ENCODE measurements at places on chromosomes 1 and 21.

- DNase-seq: peak; percentile 14
Measured at GRCh38 chr1:1565340-1565739, 9.3 kb downstream of the SSU72 start.

DNA sequence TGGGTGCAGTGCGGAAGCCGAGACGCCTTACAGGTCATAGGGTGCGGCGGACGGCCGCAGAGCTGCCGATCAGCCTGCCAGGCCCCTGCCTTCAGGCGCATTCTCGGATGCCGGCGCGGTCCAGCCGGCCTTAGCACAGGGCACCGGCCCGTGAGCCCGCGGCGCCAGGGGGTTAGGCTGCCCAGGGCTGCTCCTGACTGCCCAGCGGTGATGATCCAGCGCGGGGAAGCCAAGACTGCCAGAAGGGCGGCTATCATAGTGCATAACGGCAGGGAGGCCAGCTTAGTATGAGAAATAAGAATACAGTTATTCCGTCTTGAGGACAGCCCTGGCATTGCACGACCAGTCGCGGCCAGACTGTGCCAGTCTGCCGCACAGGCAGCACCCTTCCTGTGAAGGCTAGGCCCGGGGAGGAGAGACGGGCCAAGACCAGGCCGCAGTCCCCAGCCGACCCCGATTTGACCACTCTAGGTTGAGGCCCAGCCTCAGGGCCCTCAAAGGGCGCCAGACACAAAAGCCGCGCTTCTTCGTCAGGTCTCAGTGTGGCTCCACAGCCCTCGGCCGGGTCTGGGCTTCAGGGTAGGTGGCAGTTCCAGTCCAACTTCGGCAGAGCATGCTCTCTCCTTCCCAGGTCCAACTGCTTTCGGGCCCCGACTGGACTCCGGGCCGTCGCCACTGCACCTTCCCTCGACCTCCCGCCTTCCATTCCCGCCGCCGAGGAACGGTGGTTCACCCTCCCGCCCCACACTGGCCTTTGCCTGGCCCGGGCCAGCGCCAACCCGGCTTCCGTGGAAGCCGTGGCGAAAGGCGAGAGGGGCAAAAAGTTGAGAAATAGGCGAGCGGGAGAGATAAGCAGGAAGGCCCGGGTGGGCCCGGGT lies 829 bp downstream of the ALX3 start:
- no peak for DNase-seq

DNA sequence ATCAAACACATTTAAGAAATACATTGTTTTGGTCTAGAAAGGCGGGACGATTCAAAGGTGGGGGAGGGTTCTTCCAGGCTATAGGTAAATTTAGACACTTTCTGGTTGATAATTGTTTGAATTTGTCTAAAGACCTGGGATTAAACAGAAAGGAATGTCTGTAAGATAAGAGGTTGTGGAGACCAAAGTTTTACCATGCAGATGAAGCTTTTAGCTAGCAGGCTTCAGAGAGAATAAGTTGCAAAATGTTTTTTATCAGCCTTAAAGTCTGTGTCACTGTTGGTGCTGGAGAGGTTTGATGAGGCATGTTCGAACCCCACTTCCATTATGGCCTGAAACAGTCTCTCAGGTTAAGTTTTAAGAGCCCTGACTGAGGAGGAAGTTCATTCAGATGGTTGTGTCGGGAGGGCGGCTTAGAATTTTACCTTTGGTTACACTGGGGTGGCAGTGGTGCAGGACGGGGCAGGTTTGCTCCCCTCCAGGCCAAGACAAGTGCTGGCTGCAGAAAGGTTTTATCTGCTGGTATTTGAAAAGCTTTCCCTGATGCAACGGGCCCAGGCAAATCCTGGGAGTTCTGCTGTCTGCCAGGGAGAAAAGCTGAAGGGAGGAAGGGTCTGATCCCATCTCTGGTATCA lies 16.0 kb upstream of the SLC2A5 start:
- no peak for DNase-seq

GRCh38 chr21:39037807-39038405 lies 145.3 kb downstream of the PSMG1 start:
- peak; percentile 36 for DNase-seq

DNA sequence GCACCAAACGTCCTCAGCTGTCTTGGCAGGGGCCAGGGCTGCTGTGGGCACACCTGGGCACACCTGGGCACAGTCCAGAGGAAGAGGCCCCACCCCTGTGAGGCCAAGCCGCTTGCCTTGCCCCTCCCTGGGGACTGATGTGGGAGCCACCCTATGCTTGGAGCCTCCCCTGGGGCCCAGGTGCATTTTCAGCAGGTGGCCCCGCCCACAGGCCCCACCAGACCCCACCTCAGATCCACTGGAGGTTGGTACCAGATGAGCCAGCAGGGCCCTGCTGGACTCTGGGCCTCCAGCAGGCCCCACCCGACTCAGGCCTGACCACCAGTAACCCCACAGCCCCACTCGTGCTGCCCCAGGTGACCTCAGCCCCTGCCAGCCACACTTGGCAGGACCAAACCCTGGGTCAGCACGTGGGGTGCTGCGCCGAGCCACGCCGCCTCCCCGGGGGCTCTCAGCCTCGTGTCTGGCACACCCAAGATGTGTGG lies 8.8 kb downstream of the SLC19A1 start:
- no peak for DNase-seq

GRCh38 chr1:118258975-118259374 lies 73.9 kb upstream of the SPAG17 start:
- DNase-seq: no peak

DNA sequence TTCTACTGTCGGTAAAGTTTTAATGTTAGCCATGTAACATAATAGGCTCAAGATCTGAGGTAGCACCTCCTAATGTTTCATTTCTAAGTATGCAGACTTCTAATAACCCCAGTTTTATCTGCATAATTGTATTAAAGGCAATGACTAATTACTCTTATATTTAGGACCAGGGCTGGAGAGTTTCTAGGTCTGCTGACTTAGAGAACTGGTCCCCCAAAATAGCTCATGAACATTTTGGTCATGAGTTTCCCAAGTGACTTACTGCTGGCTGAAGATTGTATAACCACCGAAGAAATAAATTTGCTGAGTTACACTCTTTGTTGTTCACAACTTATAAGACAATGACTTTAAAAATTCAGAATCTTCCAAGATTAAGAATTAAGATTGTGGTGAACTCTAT lies 197.8 kb upstream of the TNR start:
- DNase-seq: no peak

DNA sequence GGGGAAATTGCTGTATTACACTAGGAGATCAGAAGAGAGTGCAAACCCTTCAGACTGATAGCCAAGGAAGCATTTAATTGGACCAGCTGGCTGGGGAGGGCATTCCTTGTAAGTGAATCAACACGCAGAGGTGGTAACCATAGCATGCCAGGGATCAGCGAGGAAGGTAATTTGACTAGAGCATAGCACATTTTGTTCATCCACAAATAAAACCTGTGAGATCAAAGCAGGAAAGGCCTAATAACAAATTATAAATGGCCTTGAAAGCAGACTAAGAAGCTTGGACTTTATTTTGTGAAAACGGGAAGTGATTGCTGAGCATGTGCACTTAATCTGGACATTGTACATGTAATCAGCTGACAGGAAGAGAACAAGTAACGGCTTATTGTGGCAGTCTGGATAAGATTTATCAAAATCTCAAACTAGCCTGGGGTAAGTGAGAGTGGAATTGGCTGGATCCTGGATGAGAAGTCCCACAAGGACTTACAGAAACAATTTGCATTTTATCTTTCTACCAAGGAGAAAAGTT lies 11.7 kb upstream of the CD55 start:
- DNase-seq: peak; percentile 93

GRCh38 chr1:157960773-157961172 lies 32.7 kb upstream of the KIRREL1 start:
- no peak for DNase-seq

DNA sequence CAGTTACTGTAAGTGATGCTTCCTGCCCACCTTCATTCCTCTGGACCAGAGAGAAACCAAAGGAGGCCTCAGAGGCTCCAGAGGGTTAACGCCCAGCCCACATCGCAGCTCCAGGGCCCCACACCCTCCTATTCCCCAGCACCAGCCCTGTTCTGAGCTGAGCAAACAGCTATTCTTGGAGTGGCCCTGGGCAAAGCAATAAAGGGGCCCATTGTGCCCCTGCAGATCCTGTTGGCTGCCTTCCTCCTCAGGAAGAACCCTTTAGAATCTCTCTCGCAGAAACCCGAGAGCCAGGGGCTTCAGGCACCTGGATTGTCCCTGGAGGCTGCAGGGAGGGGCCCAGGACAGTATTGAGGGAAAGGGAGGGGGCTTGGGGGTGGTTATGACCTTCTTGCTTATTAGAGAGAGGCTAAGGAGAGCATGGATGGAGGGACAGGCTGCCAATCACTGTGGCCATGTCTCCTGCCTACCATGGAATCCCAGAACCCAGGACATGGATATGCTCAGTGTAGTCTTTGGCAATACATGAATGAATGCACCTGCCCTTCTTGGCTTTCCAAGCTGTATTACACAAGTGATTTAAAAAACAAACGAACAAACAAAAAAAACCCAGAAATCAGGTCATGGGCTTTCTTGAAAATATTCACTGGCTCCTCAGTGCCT lies 9.2 kb downstream of the PADI2 start:
- no peak for DNase-seq

GRCh38 chr1:231919239-231919885 lies 292.8 kb downstream of the DISC1 start:
- DNase-seq: no peak

- DNase-seq: no peak
Measured at GRCh38 chr21:38498057-38498833, at the start of gene ERG. Gene ERG (minus strand): TSS chr21:38498477. CDS start chr21:38498380, 97 bp downstream.

GRCh38 chr1:28815533-28816185 lies 3.7 kb downstream of the OPRD1 start:
- DNase-seq: no peak

DNA sequence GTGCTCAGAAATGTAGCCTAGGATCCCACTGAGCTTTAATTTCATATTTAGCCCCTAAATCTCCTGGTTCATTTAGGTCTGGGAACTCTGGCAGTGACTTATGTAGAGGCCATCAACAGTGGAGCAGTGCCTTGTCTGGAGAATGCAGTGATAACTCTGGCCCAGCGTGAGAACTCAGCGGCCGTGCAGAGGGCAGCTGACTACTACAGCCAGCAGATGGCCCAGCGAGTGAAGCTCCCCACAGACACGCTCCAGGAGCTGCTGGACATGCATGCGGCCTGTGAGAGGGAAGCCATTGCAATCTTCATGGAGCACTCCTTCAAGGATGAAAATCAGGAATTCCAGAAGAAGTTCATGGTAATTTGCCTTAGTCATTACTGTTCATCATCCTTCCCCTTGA lies 17.8 kb downstream of the GBP6 start:
- DNase-seq: no peak

GRCh38 chr1:7232441-7233236 lies 447.4 kb downstream of the CAMTA1 start:
- no peak for DNase-seq

GRCh38 chr1:60245324-60245723 lies 171.8 kb upstream of the C1orf87 start:
- no peak for DNase-seq

DNA sequence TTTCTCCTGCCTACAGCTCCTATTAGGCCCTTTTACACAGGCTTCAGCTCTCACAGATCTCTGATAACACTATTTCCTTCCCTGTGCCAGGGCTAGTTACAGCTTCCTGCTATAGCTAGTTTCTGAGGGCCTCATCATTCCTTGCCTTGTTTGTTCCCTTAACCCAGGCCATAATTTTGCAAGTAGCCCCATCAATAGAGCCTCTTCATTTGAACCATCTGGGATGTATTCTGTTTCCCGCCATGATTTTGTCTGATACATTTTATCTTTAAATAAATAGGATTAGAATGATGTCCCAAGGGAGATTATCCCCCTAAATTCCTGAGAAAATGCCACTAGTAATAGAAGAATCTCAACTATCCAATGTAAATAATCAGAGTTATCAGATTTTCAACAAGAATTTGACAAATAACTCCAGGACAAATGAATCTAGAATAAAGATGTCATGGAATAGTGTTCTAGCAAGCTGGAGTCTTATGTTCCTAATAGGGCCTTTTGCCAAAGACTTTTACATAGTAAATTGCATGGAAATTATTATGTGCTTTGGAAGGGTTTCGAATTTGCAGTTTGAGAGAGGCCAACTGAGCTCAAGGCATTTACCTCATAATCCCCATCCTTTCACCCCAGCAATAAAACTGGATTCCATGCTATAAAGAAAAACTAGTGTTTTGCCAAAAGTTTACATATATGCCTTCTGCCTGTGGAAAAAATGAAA lies 16.1 kb downstream of the IFT25 start:
- no peak for DNase-seq

DNA sequence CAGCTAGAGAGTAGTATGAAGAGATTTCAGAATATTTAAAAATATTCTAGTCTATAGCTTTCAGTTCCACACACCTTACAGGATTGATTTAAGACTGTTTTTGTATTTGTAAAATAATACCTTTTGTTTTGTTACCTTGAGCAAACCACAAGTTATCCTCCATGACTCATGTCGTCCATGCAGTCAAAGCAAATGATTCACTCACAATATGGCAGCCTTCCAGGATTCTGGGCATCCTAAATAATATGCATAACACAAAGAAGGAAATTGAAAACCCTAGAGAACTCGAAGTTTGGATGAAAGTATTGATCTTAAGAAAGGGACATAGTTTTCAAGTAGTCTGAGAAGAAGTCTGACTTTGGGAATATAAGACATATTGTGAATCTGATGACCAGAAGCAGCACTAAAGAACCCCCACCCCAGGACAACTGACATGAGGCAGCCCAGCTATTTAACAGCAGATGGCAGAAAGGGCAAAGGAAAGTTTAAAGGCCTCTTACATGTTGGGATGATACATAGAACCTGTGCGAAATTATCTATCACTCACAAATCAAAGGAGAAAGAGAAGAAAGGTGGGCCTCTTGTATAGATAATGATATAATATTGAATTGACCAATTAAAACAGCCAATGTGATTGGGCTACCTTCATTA lies 857.9 kb downstream of the BRINP3 start:
- DNase-seq: peak; percentile 91

GRCh38 chr1:153364156-153364555 lies 6.5 kb downstream of the S100A9 start:
- DNase-seq: no peak

DNA sequence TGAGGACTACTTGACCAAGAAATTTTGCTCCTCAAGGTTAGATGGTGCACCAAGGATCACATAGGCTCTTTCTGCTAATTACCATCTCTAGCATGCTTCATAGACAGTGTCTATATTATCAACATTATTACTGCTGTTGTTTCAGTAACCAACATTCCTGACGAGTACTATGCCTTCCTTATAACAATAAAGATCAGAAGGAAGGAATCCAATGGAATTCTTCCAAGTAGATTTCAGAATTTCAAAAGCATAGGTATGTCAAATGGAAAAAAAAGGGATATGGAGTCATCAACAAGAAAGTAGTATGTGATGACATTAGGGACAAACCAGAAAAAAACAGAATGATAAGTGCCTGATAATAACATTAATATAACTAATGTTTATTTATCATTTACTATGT lies 39.6 kb upstream of the LPGAT1 start:
- peak; percentile 51 for DNase-seq

- peak; percentile 53 for DNase-seq
Measured at GRCh38 chr1:115469703-115470476, 131.8 kb upstream of the NGF start.

DNA sequence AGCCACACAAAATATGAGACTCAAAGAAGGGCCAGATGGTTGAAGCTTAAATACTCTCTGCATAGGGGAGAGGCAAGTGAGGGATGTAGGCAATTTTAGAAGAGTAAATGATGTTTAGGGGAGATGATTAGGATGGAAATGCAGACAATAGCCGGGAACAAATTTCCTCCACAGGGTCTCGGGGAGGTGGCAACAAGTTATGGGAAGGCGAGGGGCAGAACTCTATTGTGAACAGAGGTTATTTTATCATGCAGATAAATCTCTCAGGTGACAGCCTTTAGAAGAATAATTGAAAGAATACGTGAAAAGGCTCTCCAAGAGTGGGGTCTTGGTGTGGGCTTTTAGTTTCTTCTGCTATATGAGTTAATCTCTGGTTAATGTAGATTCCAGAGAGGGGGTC lies 166.7 kb downstream of the GALNT2 start:
- DNase-seq: no peak
